ENCODE measurements at places on chromosomes 3 and 15. TPM values are rescaled to one million over a fixed set of nuclear protein-coding genes. Genes with fewer than 3 reads are reported as not detected.
A peak's percentile ranks its signal among the peaks of the same experiment; 100 is the strongest.

DNA sequence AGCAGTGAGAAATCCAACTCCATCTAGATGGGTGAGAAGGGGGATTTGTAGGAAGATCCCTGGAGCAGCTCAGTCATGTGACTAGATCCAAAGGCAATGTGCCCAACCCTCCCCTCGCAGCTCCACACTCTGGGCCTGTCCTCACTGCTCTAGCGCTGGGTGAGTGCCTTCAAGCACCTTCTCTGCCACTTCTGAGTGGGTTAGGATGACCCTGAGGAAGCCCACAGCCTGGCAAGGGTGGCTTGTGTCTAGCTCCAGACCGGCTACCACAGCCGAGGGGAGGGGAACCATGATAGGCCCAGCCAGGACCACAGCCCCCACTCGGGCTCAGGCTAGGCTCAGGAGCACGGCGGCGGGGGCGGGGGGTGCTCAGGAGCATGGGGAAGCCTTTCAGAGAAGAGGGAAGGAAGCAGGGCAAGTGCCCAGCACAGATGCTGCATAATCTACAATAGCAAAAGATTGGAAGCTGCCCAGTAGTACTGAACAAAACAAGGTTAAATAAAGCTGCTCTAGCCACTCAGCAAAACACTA is 1.7 kb downstream of the SPATA12 start:
- DNase-seq, result no peak

- DNase-seq, result no peak
These were observed 9.6 kb upstream of the FLNB start for GRCh38 chr3:57998366-57999283.

DNA sequence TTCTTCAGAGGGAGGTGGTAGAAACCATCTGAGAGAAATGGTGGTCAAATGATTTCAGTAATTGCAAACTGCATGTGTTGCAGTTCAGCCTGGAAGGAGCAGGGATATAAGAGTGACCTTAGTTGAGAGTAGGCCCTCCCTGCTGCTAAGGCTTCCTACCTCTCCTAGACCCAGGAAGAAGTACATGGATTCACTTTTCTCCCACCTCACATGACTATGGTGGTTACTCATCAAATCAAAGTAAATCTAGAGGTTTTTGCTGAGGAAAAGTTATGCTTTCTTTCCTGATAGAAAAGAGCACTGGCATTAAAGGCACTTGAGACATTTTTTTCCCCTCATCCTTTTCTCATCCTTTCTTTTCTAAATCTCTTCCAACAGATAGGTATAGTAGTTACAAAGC is 43.2 kb upstream of the LEKR1 start:
- no peak for DNase-seq

- DNase-seq, result no peak
These were observed 136.5 kb downstream of the PDE8A start for GRCh38 chr15:85118173-85118572.

DNA sequence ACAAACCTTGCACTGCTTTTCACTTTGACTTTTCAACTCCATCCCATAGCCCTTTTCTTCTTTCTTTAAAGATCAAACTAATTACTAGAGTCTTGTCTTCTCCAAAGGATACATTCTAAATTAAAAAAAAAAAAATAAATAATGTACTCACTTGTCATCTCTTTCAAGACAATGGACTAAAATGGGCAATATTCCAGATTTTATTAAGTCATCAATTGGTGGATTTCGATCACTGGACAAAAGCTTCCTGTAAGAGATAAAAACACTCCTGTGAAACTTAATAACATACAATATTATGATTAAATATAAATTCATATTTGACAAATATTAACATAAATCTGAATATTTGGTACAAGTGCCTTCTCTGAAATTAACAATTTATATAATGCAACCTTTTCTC is 34.1 kb downstream of the KPNA4 start:
- DNase-seq, result no peak

- DNase-seq, result no peak
These were observed 151.9 kb downstream of the CADPS start for GRCh38 chr3:62723166-62723913.

DNA sequence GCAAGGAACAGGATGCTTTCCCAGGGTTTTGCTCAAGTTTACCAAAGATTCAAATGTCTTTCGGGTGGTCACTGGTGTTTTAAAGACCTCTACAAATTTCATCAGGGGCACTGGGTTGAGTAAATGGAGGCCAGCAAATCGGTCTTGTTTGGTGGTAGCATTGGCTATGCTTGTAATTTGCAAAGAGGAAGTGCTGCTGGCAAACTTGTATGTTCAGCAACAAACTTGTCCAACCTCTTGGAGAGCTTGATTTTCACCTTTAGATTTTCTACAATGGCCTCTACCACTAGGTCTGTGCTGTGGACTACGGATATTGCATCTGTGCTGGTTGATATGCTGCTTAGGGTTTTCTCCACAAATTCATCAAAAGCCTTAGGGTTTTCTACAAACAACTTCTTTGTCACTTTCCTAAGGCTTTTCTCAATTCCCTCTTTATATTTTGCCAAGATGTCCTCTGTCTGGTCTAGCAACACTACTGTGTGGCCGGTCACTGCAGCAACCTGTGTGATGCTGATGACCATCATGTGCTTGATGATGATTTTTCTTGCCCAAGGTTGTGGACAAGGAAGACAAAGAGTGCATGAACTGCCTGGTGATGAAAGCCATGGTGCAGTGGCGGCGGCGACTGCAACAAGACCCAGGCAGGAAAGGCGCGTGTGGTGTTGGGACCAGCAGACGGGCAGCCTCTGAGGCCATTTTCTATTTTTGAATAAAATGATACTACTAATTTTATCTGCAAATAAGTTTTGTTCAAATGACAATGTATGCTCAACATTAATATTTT is 50.8 kb downstream of the RFX7 start:
- DNase-seq, result no peak

- DNase-seq, result peak; percentile 83
These were observed 829 bp upstream of the SKIL start for GRCh38 chr3:170356596-170357175.

DNA sequence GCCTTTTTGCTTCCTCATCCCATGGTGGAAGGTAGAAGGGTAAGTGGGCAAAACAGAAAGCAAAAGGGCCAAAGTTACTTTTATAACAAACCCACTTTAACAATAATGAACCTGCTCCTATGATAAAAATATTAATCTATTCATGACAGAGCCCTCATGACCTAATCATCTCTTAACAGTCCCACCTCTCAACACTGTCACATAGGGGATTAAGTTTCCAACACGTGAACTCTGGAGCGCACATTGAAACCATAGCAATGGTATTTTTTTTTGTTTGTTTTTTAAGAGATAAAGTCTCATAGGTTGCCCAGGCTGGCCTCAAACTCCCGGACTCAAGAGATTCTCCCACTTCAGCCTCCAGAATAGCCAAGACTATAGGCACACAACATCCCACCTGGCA is 30.7 kb downstream of the KATNBL1 start:
- DNase-seq, result no peak

- no peak for DNase-seq
These were observed 18.5 kb upstream of the CMTM8 start for GRCh38 chr3:32220006-32220405.

- no peak for DNase-seq
These were observed 14.3 kb upstream of the CCNL1 start for GRCh38 chr3:157174290-157174648.

DNA sequence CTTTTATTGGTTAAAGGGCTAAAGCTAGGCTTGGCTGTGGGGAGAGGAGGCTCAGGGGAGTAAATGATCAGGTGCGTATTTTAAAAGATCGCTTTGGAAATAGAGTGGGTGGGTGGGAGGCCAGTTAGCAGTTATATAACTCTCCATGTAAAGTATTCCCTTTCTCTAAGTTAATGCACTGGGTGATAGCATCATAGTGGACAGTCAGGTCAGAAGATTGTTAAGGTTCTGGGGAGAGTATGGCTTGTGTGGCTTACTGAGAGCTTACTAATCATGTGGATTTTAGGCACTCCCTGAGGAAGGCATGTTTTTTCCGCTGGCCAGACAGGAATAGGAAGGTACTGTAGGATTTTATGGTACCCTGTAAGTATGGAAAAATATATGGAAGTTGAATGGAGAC is 6.3 kb upstream of the EIF3J start:
- no peak for DNase-seq

DNA sequence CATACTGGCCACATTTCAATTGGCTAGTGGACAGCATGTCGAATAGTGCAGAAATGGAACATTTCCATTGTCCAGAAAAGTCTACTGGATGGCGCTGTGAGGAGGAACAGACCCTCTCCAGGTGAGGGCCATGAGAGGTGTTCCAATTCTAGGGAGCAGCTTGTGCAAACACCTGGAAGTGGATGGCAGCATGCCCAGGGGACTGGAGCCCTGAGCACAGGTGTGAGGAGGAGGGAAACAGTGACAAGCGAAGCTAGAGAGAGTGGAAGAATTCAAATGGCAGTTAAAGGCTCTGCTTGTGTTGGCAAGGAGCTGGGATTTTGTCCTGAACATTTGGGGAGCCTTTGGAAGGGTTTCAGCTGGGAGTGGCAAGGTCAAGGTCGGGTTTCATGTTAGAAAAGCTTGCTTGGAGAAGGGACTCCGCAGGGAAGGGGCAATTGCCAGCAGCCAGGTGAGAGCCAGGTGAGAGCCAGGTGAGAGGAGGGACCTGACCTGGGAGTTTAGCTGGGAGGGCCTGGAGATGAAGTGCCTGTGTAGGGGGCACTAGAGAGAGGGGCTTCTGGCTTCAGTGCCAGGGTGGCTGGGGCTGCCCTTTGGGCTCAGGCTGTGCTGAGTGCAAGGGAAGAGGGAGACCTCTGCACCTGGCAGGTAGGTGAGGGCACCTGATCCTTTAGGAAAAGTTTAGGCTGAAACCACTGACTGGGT is 93.8 kb downstream of the LINGO1 start:
- no peak for DNase-seq

DNA sequence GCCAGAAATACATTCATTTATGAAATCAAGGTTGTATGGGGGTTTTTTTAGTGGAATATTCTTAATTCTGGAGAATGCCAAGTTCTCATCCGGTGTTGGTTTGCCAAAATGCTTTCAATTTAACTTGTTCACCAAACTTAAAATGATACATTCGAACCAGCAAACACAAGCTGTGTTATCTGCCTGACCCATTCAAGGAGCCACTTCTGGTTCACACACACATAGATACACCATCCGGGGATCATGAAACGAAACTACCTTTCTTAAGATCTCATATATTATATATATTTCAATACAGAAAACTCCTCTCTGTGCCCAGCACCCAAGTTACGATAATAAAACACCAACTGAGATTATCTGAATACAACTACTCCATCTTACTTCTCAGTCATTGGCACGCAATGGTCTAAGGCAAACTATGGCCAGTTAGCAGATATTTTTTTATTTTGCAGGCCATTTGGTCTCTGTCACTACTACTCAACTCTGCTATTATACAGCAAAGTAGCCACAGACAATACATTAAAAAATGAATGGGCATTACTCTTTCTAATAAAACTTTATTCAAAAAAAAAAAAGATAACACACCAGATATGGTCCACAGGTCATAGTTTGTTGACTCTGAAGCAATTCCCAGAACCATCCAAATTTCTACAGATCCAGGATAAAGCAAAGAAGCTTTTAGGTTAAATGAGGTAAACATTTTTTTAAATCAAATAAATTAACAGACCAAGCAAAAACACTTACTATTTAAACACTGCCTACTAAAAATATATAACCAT is 89.6 kb downstream of the TBL1XR1 start:
- DNase-seq, result no peak

DNA sequence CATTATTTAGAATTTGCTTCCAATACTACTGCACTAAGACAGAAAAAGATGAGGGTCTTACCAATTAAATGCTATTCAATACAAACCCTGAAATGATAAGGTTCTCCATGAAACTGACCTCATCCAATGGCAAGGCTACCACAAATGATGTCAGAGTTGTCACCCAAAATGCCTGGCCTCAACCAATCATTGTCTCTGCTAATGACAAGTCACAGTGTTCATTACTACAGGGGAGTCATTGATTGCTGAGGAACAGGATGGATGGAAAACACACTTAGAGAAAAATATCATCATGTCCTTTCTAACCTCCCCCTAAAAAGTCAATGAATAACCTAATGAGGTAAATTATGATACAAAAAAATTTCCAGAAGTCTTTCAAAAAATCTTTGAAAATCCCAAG is 91.0 kb downstream of the FOXP1 start:
- DNase-seq, result no peak

GRCh38 chr15:52556524-52557273 is 12.1 kb downstream of the ARPP19 start:
- DNase-seq, result no peak

DNA sequence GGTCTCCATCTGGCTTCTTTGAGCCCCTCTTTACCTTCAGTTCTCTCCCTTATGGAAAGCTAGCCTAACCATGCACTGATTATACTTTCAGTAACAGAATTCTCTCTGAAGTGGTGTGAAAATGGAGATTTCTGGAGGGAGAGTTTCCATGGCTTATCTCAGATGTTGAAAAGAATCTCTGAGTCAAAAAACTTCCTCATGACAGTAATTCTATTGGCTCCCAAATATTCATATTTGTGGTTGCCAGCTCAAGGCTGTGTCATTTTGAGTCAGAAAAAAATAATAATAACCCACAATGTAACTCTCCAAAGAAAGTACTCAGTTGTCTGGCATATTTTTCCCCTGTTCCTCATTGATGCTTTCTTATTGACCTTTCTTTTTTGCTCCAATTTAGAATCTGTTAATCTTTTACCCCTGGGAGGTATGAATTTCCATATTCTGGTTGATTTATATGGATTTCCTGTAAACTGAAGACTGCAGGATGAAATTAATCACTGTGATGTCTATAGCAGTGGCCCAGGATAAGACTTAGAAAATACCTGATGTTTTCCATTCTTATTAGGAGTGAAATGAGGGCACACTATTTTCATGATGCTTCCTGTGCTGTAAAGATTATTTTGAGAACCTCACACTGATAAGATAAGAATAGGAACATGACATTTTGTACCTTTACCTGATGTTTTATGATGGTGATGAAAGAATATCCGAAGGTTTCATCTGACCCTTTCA is 149.5 kb upstream of the EPHA3 start:
- no peak for DNase-seq

GRCh38 chr3:24494618-24495325 is at the start of gene THRB:
TSS of gene THRB (minus strand) at chr3:24494850.
- DNase-seq, result peak; percentile 52

Gene MRPL3
- 86.6 TPM for polyA plus RNA-seq

Gene TPRG1
- not detected for polyA plus RNA-seq

Gene LMAN1L
- polyA plus RNA-seq, result not detected

Gene HRG
- 0.12 TPM for polyA plus RNA-seq

Gene PLCH1
- 0.59 TPM for polyA plus RNA-seq

Gene PODXL2
- polyA plus RNA-seq, result 4.3 TPM

Gene APBA2
- polyA plus RNA-seq, result 4.8 TPM

Gene GOLGA8T
- polyA plus RNA-seq, result 0.80 TPM

Data from muscle of arm (tissue), 14 donors.